Pons (tissue), 1 donor: ENCODE measurements at places on chromosomes 16 and 17.

DNA sequence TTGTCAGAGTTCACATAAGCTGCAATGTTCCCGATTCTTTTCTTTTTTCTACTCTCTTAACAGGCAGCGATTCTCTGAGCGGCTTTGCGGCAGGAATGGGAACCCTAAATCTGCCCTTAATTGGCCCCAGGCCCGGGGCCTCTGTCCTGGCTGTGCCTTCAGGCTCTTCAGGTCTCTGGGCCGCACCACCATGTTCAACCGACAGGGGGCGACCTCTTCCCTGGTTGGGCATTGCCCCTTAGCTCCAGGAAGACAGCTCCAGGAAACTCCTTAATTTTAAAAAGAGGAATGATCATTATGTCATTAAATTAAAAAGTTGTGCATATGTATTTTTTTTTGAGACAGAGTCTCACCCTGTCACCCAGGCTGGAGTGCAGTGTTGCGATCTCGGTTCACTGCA lies 20.3 kb downstream of the CACNG5 start:
- DNase-seq = no peak

DNA sequence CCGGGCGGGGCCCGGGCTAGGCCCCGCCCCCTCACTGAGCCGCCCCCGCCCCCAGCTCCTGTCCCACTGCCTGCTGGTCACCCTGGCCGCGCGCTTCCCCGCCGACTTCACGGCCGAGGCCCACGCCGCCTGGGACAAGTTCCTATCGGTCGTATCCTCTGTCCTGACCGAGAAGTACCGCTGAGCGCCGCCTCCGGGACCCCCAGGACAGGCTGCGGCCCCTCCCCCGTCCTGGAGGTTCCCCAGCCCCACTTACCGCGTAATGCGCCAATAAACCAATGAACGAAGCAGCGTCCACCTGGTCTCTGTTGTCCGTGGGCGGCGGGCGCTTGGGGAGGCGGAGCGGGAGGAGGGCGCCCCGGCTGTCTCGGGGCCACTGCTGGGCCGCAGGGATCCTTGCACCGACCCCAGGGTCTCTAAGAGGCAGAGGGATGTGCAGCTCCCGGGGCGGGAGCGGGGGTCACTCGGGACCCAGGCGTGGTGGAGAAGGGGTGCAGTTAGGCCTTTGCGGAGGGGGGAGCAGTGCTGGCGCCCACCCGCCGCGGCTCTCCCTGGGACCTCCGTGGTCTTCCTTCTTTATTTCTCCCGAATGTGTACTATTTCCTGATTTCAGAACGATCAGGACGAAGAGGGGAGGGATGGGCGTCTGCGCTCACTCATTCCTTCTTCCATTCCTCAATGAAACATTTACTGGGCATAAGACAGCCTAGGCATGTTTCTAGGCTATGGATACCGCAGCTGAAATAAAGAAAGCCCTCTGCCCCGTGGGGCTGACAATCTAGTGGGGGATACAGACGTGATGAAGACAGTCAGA lies 2.0 kb downstream of the HBZ start:
- no peak for DNase-seq

DNA sequence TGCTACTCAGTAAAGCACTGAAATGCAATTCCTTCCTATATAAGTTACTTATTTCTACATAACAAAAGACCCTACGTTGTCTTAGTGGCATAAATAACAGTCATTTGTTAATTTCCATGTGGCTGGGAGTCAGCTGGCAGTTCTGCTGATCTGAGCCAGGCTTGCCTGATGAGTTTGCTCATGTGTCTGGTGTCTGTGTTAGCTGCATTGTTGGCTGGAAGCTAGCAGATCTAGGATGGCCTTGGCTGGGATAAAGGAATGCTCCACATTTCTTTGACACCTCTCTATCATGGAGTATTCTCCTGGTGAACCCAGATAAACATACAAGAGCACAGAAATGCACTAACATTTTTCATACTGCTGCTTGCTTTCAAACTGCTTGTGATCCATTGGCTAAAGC lies 264.4 kb upstream of the MON1B start:
- no peak for DNase-seq

- no peak for DNase-seq
These were observed 14.8 kb downstream of the SCGB1C2 start for GRCh38 chr17:151886-152859.

GRCh38 chr17:67256075-67256732 lies 11.2 kb upstream of the HELZ start:
- no peak for DNase-seq

GRCh38 chr17:41212524-41213169 lies 13.8 kb upstream of the KRTAP9-2 start:
- no peak for DNase-seq

- DNase-seq = no peak
These were observed 56.3 kb downstream of the ABCC12 start for GRCh38 chr16:48099455-48099854.

GRCh38 chr17:17343160-17343735 lies 40.1 kb downstream of the NT5M start:
- DNase-seq = no peak
